H1 (cell line): ENCODE measurements at places on chromosomes 2 and 18. TPM values are rescaled to one million over a fixed set of nuclear protein-coding genes. Genes with fewer than 3 reads are reported as not detected.

GRCh38 chr2:2187196-2187595 is 143.9 kb downstream of the MYT1L start:
- DNase-seq: no peak

DNA sequence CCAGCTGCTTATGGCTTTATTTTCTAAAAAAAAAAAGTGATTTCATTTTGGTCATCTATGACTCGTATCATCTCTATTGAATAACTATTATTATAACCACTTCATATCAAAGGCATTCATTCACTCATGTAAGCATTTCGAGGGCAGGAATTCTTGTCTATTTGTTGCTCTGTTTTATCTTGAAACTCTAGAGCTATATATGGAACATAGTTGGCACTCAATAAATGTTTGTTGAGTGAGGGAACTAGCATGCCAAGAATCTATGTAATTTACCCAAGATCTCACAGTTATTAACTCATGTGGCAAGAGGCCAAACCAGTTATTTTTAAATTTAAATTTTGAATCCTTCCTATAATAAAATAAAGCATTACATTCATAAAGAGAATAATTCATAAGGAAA is 470.1 kb downstream of the TMX3 start:
- DNase-seq: no peak

DNA sequence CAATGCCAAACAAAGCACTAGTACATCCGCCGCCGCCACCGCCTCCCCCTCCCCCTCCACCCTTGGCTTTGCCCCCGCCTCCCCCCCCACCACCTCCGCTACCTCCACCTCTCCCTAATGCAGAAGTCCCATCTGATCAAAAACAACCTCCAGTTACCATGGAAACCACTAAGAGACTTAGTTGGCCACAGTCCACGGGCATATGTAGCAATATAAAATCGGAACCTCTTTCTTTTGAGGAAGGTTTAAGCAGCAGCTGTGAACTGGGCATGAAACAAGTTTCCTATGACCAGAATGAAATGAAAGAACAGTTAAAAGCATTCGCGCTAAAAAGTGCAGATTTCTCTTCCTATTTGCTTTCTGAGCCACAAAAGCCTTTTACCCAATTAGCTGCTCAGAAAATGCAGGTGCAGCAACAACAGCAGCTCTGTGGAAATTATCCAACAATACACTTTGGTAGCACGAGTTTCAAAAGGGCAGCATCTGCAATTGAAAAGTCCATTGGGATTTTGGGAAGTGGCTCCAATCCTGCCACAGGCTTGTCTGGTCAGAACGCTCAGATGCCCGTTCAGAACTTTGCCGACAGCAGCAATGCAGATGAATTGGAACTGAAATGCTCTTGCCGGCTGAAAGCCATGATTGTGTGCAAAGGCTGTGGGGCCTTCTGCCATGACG is 168.0 kb downstream of the ASXL3 start:
- no peak for DNase-seq

- DNase-seq: no peak
These were observed 55.6 kb downstream of the GREB1 start for GRCh38 chr2:11589316-11589940.

DNA sequence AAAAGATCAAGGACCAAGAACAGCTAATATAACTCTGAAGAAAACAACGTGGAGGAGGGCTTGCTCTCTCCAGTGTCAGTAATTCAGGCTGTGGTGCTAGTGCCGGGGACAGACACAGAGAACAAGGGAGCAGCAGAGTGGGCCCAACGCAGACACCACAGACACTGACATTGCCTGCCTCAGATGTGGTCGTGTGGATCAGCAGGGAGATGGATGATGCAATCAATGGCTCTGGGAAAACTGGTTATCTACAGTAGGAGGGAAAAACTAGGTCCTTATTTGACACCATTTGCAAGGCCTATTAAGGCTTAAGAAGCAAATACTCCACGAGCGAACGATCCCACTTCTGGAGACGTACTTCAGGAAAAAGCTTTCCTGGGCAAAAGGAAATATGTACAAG is 36.1 kb downstream of the HDLBP start:
- no peak for DNase-seq

GRCh38 chr2:223760838-223761502 is 76.4 kb downstream of the AP1S3 start:
- no peak for DNase-seq

DNA sequence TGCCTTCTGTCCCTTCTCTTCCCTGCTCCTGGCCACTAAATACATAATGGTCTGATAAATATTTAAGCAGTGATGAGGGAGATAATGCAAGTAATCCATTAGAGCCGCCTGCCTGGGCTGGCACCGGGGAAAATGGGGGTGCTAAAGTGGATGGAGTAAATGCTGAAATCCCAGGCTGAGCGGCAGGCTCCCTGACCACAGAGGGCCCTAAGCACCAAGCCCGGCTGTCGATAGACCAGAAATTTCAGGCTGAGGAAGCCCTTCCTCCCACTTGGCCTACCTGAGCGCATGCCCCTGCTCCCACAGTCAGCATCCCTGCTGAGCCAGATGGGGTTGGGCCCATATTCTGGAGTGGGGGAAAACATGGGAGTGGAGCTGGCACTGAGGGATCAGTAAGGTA is 197.5 kb upstream of the SKOR2 start:
- no peak for DNase-seq

GRCh38 chr2:8219096-8219495 is 462.8 kb upstream of the ID2 start:
- DNase-seq: no peak

COL4A3 gene
- polyA plus RNA-seq: 0.12 and 0.28 TPM in 2 replicates

DNA sequence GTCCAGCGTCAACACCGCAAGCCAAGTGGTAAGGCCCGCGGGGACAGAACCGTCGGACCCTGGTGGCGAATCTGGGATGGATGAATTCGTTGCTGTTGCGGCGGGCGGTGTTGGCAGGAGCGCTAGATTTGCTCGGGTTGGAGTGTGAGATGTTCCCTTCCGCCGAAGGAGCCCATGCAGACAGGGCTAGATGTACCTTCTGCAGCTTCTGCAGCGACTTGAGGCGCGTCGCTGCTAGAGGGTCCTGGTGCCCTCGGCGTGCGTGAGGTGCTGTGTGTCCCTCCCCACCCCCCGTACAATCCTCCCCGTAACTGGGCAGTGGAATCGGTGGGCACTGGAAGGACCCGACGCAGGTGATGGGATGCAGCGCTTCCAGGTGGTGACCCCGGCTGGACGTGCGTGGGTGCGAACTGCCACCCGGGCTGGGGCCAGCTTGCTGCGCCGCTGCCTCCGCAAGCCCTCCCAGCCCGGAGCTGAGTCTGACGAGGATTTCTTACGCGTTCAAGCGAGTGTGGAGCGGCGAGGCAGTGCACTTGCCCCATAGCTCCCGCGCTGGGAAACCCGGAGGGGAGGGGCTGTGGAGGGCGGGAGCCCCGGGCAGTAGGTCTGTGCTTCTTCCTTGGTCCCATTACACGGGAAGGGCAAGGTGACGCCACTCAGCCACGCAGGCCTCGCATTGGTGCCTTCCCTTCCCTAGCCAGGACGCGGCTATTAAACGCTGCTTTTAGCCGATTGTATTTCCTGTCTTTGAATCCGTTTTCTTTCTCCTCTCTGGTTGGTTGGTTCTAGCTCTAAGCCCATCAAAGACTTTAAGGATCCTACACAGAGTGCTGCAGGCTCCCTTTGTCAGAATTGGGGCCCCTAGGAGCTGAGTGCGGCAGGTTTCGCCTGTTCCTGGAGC is 34.2 kb downstream of the CHRNA1 start:
- DNase-seq: peak; percentile 29

DNA sequence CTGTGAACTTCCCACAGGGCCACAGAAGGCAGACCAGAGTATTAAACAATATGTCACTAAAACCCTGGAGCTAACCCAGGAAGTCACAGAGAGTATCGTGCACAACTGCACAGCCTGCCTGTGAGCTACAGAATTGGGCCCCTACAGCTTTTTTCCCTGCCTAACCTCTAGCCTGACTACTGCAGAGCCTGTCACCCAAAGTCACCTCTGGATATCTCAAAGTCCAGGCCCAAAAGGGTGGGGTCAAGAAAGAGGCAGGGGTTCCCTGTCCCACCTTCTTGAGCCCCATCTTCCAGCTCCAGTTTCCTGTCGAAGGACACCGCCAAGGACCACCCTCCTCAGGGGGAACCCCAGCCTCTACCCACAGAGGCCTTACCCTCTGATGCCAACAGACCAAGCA is 13.5 kb downstream of the GAD1 start:
- DNase-seq: no peak

ARL5A gene
- polyA plus RNA-seq: 12.6 and 14.0 TPM in 2 replicates

DNA sequence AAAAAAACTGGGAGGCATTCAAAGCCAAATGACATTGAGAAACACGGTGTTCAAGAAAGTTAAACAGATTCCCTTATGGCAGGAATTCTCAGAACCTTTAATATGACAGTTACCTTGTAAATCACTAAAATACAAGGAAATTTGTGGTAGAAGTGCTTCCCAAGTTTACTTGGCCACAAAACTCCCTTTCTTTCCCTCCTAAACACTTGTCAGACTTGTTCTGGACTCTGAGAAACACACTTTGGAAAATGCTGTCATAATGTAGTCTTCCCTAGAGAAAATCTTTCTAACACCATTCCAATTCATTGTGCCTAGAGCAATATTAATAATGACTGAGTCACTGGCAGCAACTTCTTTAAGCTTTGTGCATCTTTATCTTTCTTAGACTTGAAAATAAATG is 140.4 kb downstream of the ANKRD44 start:
- DNase-seq: no peak

DNA sequence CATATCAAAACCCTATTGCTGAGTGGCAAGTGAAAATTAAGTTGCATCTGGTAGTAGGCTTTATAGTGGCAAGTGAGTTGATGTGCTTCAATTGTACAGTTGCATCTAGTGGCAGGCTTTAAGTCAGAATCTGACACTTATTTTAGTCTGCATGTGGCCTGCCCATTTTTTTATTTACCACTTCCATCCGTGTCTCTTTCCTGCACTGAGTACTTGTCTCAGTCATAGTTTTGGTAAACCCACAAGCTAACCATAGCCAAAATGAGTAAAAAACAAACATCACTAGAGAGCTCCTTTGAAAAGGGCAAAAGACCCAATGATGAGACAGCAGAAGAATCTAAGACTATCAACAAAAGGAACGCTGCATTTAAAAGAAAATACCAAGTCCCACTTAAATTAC is 96.0 kb upstream of the CRACDL start:
- no peak for DNase-seq

- no peak for DNase-seq
These were observed 26.5 kb upstream of the INO80C start for GRCh38 chr18:35524226-35524625.

SULT1C4 gene
- 1.5 and 1.6 TPM in 2 replicates for polyA plus RNA-seq

- no peak for DNase-seq
These were observed 63.2 kb upstream of the KLHL29 start for GRCh38 chr2:23321751-23322150.

GRCh38 chr2:14517731-14518130 is 114.8 kb upstream of the LRATD1 start:
- DNase-seq: no peak

DNA sequence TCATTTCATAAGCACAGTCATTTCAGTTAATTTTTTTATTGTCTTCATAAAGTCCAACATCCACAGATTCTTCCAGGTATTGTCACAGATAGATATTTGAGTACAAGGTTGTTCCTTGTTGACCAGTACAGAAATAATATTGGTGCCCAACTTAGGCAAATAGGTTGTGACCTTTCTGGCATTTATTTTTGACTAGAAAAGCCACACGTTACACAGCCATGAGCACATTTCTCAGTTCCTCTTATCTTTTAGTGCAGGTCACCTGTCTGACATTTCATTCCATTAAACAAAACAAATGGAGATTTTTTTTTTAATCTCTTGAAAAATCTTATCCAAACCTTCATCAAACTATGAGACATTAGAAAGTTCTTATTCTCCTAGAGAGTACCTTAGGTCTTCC is 428.8 kb downstream of the ZNF521 start:
- DNase-seq: no peak

GRCh38 chr18:54813305-54813704 is 15.0 kb upstream of the RAB27B start:
- no peak for DNase-seq

DNA sequence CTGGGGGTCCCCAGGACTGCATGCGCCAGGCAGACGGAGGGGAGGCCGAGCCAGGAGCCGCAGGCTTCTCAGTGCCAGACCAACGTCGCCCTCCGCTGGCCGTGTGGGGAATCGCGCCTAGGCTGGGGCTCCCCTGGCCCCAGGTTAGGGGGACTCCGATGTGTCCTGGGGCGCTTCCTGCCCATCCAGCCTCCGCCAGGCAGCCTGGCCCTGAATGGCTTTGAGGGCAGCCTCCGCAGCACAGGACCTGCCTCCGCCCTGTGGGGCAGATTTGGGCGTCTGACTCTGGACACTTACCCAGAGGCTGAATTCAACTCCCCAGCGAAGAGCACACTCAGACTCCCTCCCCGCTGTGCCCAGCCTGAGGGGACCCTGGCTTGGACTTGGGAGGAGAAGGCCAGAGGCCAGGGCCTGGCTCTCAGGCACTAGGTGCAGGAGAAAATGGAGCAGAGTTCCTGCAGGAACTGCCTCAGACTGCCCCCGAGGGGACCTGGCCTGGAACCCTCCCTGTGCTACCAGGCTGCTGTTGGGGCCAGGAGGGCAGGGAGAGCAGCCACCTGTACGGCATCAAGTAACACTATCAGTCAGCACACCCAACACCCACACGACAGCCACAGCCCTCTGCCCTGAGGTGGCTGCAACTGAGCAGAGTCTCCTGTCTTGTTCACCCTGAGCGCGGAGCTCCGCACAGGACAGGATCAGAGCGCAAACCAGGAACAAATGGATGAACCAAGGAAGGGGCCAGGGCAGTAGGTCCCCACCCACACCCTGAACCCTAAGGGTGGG is 597 bp upstream of the TEKT4 start:
- DNase-seq: no peak

DNA sequence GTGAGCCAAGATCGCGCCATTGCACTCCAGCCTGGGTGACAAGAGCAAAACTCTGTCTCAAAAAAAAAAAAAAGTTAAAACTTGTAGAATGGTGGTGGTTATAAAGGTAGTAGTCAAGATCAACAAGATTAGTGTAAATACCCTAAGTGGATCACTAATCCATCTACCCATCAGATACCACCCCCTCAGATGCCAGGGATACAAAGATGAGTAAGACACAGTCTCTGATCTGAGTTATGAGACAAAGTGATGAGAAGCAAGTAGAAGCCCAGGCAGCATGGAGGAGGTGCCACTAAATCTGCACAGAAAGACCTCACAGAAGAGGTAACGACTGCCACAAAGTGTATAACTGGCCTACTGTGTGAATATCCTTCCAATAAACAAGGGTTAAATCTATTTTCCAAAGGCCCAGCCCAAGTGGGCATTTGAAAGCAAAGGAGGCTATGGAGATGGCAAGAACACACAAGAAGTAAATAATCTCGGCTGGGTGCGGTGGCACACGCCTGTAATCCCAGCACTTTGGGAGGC is 20.2 kb downstream of the NFE2L2 start:
- DNase-seq: no peak

DNA sequence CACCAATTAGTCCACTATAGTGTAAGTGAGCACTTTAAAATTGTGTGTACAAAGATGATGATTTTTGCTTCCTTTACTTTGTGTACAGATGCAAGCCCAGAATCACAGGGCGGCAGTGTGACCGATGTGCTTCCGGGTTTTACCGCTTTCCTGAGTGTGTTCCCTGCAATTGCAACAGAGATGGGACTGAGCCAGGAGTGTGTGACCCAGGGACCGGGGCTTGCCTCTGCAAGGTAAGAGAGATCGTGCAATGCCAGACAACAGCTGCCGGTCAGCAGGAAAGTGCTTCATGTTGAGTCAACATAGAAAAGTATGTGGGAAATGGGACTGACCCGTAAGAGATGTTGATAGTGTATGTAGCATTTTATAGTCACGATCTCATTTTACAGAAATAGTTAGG is 156.8 kb upstream of the TTC39C start:
- DNase-seq: no peak

DSG1 gene
- polyA plus RNA-seq: 0.06 TPM in 2 replicates

RUFY4 gene
- polyA plus RNA-seq: 0.38 and 0.66 TPM in 2 replicates
